ENCODE measurements at places on chromosomes 4 and X.

GRCh38 chrX:21798677-21799219 lies 40.7 kb upstream of the MBTPS2 start:
- DNase-seq = no peak

- no peak for DNase-seq
These were observed 78.2 kb downstream of the AFAP1 start for GRCh38 chr4:7861440-7861881.

GRCh38 chrX:155056877-155057792 lies 13.8 kb downstream of the CMC4 start:
- no peak for DNase-seq

GRCh38 chr4:118557298-118557851 lies 127.8 kb upstream of the METTL14 start:
- DNase-seq = no peak

- DNase-seq = no peak
These were observed 89.0 kb downstream of the TRAPPC11 start for GRCh38 chr4:183747931-183748670.

- DNase-seq = no peak
These were observed 108.3 kb downstream of the QRFPR start for GRCh38 chr4:121272526-121272925.

DNA sequence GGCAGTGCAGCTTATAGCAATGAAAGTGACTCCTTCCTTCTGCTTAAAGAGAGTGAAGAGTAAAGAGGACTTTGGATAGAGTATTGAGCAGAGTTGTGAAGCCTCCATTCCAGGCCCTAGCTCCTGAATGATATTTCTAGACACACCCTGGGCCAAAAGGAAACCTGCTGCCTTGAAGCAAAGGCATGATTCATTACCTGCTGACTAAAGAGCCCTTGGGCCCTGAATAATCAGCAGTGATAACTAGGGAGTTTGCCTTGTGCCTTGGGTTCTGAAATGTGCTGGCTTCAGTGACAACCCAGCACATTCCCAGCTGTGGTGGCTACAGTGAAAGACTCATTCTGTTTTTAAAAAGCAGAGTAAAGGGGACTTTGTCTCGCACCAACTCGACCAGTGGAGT lies 49.2 kb downstream of the STPG2 start:
- no peak for DNase-seq
